ENCODE measurements at places on chromosomes 2 and 18.
A peak's percentile ranks its signal among the peaks of the same experiment; 100 is the strongest.

- DNase-seq: no peak
Measured at GRCh38 chr2:197704434-197705120, 592 bp upstream of the MARS2 start.

DNA sequence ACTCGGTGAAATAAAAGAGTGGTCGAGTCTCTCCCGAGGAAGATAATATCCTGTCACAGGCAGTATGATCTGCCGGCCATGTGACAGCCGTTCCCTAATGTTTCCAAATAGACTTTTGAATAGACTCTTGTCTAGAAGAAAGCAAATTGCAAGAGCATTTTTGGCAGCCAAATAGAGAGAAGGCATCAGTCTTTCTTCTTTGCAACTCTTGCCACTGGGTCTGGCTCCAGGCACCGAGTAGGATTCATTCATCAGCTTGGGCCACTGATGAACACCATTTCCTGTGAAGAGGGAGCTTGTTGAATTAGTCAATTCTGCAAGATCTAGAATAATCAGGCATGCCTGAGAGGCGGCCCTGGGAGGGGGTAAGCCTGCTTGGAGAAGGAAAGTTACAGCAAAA is 165.6 kb downstream of the KLHL29 start:
- DNase-seq: no peak

- no peak for DNase-seq
Measured at GRCh38 chr2:112947374-112947773, 30.4 kb upstream of the IL36G start.

- DNase-seq: peak; percentile 19
Measured at GRCh38 chr2:120308038-120308910, 37.7 kb upstream of the INHBB start.

DNA sequence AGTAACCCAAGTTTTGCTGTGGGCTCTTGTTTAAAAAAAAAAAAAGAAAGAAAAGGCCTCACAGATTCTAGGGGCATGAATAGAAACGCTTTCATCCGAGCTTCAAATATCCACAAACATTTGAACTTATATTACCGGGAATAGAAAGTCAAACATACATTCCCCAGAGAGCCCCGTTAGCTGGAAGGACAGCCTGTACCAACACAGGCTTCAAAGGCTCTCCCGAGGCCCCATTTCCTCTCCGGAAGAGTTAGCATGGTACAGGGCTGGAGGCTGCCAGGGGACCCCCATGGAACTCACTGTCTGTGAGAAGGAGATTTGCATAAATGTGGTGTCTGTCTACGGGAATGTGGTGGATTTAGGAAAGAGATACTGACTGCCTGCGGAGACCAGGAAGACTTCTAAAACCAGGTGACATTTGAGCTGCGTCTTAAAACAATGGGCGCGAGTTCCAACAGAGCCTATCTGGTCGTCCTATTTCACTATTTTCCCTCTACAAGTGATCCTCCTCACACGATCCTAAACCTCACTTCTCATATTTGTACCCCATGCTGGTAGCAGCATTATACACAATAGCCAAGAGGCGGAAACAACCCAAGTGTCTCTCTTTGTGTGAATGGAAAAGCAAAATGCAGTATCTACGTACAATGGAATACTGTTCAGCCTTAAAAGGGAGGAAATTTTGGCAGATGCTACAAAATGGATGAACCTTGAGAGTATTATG is 820 bp upstream of the MATN3 start:
- no peak for DNase-seq

DNA sequence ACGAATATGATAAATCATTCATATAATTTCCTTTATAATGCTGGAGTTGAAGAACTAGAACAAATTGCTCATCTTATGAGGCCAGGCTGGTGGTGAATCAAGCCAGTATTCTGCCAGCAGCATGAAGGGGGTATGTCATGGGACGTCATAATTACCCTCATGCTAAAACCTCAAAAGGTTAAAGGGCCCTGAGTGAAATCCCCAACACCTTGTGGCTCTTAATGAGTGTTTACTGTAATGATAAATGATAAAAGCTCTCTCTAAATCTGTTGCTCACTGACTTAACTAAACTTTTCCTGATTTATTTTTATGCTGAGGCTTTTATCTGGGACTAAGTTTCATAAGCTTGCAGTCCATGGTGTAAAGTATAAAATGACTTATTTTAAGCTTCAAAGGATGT is 18.3 kb upstream of the NEDD4L start:
- no peak for DNase-seq

DNA sequence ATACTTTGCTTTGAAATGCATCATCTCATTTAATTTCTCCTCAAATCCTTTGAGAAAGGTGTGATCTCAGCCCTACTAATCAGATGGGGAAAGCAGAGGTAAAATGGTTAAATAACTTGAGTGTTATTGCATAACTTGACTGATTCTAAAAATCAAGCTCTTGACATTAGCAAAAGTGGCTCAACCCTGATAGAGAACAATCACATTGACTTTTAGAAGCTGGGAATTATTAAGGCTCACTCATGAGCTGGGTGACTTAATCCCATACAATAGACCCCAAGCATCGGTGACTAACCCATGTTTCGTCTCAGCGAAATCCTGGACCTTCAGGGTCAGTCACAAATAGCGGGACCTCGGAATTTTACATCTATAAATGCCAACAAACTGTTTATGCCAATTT is 378.9 kb downstream of the NBAS start:
- no peak for DNase-seq

GRCh38 chr2:69253611-69254301 is 133.3 kb downstream of the GFPT1 start:
- no peak for DNase-seq

DNA sequence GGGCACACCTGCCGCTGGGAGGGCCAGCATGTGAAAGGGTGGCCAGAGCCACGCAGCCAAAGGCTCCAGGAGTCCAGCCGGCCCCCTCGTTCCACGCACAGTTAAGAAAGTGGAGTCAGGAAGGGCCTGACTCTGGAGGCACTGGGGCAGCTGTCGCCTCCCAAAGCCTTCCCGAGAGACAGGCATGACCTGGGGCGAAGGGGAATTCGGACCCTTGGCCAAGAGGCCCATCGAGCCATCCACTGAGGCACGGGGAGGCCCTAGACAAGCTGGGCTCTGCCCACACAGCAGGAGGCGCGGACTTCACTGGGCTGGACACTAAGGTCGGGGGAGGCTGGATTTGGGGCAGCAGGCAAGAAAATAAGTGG is 38.5 kb upstream of the SNED1 start:
- DNase-seq: no peak

DNA sequence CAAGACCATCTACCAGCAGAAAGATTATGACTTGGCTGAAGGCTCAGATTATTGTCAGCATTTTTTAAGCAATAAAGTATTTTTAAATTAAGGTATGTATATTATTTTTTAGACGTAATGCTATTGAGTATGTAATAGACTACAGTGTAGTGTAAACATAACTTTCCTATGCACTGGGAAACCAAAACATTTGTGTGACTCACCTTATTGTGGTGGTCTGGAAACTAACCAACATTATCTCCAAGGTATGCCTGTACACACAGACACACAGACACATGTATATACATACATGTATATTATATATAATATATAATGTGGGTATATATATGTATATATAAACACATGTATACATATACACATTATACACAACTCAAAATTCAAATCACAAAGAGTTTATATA is 9.1 kb upstream of the TMEFF2 start:
- DNase-seq: no peak

DNA sequence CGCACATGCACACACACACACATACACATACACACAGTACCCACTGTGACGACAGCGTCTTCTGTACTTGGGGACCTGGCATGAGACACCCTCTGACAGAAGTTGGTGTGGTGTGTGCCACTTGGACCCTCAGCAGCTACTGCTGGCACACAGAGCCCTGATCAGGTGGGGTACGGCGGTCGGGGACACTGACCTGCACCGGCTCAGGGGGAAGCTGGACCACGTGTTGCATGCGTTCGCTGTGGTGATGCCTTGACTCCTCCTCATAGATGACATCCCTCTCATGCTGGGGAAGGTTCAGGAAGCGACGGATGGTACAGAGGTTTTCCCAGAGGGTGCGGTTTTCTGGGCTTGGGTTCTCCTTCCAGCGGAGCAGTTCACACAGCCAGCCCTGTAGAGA is 149.2 kb downstream of the SATB2 start:
- DNase-seq: no peak

DNA sequence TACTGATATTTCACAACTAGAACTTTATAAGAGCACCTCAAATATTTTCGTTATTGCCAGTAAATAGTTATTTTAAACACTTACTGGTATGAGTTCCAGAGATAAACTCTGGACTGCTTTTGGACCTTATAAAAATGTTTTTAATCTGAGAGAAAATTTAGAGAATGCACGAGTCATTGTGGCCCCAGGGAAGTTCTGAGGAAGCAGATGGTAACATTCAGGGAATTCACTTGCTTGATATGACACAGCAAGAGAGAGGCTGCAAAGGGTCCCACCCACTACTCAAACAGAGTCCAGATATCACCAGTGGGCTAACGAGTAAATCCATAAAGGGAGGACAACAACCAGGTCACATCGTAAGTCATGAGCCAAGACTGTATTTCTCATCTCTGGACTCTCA is 526.8 kb downstream of the TDRD15 start:
- DNase-seq: no peak

DNA sequence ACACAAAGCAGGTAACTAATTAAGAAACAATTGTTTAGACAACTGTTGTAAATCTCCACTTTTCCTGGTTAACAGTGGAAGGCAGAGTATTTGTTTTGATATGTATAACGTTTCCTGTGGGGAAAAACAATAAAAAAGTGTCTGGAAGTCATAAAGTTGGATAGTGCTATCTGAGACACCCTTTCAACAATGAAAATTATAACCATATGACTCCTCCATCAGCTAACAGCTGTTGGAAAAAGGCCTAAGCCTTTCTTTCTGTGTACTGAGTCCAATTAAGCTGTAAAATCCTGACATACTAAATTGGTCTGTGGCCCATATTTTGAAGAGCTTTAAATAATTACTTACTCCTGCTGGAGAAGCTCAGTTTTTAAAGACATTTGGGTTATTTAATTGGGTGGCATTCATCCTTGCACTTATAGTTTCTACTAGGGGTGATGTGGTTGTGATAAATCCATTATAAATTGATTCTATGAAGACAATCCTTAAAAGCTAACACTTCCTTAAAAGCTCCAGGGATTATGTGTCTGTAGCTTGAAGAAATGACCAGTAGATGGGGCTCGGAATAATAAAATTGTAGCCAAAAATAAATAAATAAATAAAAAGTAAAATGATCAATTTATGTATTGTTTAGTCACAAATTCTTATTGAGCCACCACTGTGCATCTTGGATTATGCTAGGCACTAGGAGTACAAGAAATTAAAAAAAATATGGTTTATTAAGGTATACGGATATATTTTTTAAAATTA is 698.1 kb upstream of the NXPH2 start:
- no peak for DNase-seq

DNA sequence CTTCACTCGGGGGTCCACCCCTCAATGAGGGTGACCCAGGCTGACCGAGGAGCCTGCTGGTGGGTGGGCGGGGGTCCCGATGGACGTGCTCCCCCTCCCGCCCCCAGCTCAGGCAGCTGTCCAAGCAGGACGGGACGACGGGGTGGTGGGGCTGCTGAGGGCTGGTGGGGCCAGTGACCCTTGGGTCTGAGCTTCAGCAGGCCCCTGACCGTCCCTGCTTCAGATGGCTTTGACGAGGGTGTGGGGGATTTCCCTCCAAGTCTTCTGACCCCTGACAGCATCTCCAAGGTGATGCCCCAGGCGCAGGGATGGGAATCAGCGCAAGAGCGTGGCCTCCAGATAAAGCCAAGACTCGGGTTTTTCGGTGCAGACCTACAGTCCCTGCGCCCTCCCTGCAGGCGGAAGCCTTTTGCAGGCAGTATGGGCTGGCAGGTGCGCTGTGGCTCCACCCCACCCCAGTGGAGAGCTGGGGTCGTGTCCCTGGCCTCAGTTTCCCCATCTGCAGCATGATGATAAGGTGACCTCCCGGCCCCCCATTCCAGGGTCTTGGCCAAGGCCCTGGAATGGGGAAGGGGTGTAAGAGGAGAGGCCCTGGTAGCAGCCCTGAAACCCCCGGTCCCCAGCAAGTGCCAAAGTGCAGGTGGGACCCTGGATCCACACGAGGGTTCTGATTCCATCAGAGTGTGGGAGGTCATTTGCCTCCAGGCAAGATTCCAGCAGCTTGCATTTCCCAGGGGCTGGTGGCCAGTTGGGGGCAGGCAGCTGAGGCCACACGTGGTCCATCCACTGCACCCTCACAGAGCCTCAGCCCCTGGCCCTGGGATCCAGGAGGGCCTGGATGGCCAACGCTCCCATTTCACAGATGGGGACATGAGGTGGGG is 8.7 kb downstream of the CROCC2 start:
- no peak for DNase-seq

GRCh38 chr2:160034396-160034795 is 28.0 kb downstream of the PLA2R1 start:
- DNase-seq: no peak

DNA sequence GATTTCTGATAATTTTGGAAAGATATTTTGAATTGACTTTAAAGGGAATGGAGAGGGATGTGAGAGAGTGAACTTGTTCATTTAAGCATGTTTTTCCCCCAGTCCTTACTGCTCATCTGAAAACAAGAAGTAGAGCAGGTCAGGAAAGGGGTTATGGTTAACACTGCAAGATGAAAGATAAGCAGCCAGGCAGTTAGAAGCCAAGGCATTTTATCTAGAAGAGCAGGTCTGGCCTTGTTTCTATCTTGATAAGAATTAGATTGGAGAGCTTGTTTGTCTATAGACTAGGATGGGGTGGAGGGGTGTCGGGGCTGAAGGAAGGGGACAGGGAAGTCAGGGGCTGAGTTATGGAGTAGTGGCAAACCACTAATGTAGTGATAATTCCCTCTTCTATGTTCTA is 171.6 kb downstream of the IKZF2 start:
- DNase-seq: no peak

All from stimulated activated naive CD8-positive, alpha-beta T cell treated with anti-CD3 and anti-CD28 coated beads, Interleukin-15, Interleukin-2, amounts not matched to agents 100 U/mL and 50 U/mL, for 24 hours (primary cell).